ENCODE measurements at places on chromosomes 12 and 14.

GRCh38 chr12:39638178-39638577 lies 18.6 kb upstream of the ABCD2 start:
- no peak for DNase-seq

DNA sequence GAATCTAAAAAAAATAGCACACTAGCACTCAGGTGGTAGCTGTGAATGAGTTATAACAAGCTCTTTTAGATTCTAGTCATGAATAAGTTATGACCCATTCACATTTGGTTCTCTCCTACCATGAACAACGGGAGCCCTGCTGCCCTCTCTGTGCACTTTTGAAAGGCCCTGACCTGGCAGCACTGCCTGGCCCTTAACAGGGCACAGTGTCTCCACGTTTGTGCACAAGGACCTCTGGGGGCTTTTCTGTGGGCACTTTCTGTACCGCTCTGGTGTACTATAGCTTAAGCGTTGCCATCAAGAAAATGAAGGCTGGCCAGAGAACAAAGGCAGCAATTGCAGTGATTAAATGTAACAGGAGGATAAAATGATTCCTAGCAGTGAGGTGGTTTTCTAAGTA lies 21.2 kb downstream of the CCDC92 start:
- no peak for DNase-seq

- DNase-seq: no peak
These were observed 287.7 kb upstream of the RTL1 start for GRCh38 chr14:101191101-101191720.

- DNase-seq: no peak
These were observed 46.7 kb upstream of the ATP2A2 start for GRCh38 chr12:110234331-110234751.

DNA sequence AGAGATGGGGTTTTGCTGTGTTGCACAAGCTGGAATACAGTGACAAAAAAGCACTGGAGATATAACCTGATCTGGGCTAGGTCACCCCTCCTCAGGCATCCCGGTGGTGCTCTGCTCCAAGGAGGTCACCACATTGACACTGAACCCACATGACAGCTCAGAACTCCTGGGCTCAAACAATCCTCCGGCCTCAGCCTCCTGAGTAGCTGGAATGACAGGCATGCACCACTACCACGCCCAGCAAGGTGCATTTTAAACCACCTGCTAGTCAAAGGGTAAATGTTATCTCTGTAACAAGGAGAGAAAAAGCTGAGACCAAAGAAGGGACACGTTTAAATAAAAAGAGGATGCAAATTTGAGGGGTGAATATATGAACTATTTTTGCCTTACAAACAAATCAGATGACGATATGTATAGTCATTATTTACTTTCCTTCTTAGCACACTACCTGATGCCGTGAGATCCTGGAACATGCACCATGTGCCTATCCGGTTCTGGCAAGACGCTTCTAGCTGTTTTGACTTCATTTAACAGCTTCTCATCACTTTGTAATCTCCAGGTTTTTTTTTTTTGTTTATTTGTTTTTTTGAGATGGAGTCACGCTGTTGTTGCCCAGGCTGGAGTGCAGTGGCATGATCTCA lies 135.1 kb downstream of the PPM1H start:
- DNase-seq: no peak

GRCh38 chr12:105451211-105451610 lies 120.7 kb downstream of the C12orf75 start:
- no peak for DNase-seq

DNA sequence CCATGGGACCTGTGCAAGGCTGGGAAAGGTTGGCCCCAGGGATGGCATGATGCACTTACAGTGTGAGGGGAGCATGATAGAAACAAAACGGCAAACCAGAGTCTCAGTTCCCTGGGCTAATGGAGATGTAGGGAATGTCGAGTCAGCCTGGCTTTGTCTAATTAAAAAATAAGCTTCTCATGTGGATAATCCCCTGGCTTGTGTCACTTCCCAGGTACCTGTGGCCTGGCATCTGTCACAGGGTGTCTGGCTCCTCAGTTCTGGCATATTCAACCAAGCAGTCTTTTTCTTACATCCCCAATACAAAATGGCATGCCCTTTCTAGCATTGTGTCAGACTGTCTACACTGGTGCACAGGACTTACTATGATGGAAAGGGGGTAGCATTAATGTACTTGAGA lies 261.4 kb downstream of the GRIN2B start:
- no peak for DNase-seq

DNA sequence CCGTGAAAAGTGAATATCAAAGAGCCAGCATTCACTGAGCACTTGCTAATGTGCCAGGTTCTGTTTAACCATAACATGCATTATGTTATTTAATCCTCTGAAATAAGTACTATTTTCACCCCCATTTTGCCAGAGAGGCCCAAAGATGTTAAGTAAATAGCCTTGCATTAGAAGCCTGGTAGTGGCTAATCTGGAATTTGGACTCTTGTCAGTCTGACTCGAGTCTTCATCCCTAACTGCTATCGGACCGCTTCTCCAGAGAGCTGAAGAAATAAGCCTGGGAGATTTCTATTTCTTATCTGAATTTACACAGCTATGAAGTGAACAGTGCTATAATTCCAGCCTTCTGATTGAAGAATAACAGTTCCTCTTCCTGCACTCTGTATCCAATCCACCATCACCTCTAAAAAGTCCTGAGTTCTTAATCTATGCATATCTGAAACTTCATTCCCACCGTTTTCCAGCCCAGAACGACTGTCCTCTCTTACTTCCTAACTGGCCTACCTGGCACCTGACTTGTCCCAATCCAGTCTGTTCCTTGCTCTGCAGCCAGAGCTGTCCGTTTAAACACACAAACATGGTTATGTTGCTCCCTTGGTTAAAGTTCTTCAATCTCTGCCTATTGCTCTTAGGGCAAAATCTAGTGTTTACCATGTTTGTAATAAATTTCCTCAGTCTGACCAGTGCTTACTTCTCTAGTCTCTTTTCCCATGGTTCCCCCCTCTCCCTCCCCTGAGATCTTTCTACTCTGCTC lies 2.3 kb downstream of the POLR3B start:
- no peak for DNase-seq

- no peak for DNase-seq
These were observed 46.5 kb downstream of the LRCOL1 start for GRCh38 chr12:132563911-132564310.

DNA sequence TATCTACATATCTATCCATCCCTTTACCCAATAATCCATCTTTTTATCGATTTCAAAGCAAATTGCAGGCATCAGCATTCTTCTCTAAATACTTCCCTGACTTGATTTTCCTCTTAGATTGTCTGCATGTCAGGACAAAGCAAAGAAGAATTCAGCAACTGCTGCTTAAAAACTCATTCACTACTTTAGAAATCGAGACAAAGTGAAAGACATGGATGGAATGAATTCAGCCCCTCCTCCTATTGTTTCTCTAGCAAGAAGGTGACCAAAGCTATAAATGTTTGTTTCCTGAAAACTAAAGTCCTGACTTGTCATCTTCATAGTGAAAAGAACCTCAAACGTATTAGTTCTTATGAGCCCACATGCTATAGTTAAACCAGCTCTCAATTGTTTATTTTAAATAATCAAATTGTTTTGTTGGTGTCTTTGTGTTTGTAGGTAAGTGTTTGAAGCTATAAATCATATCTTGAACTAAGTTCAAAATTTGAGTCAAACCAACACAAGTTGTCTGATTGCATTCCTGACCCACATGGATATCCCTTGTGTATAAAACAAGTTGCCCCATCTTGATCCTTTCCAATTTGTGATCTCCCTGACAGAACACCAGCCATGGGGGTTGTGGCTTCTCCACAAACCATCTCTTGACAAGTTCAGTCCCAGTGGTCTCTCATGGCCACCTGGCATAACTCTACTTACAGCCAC lies 58.6 kb upstream of the ARHGAP5 start:
- DNase-seq: no peak

GRCh38 chr14:55094292-55095157 lies 34.5 kb upstream of the LGALS3 start:
- no peak for DNase-seq
